CD4-positive, alpha-beta T cell treated with Interleukin-17A for 1 hour (primary cell): ENCODE measurements at places on chromosomes 3 and 15.

GRCh38 chr3:187979564-187979963 is 174.4 kb upstream of the LPP start:
- DNase-seq = peak; percentile 55

DNA sequence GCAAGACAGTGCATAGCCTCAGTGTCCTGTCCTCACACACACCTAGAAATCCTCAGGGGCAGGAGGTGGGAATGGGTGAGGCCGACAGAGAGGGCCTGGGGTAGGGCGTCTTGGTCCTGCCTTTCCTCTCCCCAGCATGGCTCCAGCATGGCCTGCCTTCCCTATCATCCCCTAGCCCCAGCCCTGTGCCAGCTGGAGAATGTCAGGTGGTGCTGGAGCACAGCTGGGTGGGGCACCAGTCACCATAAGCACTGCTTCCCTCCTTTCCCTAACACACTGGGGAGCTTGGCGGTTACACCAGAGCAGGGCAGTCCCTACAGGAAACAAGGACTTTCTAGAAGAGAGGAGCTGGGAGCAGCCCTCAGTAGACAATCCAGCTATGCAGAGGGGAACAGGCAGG is 236.8 kb downstream of the KLF13 start:
- DNase-seq = no peak

- no peak for DNase-seq
Observed at GRCh38 chr15:78394981-78395616, 42.9 kb upstream of the IREB2 start.

DNA sequence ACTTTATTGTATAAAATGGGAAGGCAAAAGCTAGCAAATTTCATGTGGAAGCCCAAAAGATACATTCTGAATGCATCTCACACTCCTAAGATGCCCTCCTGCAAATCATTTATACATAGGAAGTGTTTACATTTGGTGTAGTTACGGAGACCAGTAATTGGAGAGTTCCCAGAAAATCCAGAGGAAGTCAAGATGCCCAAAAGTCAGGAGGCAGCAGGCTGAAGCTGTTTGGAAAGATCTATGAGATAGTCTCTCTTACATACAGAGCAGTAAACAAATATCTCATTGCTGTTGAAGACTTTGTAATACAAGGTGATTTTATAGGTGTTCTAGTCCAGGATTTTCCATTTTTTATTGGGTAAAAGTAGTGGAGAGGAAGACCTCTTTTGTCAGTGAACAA is 8.8 kb downstream of the KLHL24 start:
- DNase-seq = no peak

DNA sequence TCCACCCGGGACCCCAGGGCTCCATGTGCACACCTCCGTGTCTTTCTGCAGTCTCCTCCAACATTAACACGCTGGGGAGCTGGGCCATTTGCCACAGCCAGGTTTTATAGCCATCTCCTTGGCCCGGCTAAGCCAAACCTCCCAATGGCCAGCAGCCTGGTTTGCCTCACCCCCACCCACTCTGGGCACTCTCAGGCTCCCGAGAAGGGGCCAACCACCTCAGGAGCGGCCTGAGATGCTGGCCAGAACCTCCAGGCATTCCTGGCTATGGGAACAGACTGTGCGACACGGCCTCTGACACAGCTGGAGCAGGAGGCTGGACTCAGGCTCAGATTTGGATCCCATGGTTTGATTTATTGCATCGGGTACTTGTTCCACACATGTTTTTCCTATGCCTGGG is 289.7 kb downstream of the RPLP1 start:
- no peak for DNase-seq

DNA sequence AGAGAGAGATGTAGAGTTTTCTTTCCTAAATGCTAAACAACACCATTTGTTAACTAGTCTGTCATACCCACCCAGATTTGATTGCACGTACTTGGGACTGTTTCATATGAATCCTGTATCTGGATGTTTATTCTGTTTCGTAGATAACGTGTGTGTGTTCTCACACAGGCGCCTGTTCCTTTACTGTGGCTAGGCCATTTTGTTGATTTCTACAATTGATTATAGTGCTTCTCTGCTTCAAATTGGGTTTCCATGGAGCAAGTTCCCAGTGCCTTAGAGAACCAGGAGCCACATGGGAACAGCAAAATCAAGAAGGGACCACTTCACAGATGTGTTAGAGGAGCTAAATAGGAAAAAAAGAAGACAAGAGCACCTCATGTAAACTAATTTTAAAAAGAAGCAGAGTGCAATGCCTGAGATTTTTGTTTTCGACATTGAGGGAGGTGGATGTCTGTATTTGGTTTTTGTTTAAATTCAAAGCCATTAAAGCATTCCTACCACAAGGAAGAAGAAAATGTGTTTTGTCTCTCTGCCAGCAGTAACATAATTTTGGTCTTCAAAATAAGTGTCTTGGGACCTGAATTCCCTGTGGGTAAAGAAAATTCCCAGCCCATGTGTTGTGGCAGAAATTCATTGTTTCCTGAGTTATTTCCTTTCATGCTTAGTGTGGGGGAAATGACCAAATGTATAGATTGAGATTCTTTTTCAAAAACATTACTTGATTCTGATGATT is 424.0 kb upstream of the C2CD4B start:
- no peak for DNase-seq

DNA sequence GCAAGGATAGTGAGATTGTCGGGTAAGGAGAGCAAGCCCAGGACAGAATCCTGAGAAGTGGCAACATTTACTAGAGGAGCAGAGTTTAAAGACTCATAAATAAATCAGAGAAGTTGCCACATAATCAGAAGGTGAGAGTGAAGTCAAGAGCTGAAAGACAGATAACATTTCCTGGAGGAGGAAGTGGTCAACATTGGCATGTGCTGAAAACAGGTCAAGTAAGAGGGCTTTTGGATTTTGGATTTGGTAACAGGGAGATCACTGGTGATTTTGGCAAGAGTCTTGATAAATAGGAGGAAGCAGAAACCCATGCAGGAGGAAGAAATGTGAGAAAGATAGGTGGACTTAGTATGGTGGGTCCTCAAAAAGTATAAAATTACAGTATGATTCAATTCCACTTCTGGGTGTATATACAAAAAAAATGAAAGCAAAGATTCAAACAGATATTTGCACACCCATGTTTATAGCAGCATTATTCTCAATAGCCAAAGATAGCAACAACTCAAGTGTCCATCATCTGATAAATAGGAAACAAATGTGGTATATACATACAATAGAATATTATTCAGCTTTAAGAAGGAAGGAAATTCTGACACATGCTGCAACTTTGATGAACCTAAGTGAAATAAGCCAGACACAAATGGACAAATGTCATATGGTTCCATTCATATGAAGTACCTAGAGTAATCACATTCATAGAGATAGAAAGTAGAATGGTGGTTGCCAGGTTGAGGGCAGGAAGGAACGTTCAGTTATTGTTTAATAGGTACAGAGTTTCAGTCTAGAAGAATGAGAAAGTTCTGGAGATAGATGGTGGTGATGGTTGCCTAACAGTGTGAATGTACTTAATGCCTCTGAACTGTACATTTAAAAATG is 27.3 kb upstream of the MBNL1 start:
- peak; percentile 46 for DNase-seq

DNA sequence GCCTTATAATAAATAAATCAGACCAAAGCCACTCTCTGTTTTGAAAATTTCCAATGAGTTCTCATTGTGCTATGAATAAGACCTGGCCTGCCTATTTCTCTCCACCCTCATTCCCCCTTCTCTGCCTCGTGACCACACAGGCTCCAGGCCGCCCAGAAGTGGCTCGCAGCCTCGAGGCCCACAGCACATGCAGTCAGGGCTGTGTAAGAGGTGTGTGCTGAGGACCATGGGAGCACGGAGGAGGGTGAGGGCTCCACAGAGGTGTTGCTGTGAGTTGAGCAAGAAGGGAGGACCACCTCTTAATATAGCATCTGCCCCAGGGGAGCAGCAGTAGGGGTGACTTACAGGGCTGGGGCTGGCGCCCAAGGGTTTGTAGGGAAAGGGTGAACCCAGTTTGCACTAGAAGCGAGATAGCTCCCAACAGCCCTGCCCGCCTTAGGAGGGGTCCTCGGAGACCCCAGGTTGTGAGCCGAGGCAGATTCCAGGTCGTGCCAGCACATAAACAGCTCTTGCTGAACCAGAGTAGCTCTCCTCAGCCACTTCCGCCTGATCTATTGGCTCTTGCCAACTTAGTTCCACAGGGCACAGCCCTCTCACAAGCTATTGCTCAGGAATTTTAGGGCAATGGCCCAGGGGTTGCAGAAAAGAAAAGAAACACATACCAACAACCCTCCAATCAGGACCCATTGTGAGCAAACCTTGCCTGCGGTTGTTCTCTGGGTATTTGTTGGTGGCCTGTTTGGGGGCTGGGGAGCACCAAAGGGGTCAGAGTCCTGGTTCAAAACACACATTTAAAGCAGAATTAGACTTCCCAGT is 117.7 kb downstream of the MYLK start:
- DNase-seq = no peak

DNA sequence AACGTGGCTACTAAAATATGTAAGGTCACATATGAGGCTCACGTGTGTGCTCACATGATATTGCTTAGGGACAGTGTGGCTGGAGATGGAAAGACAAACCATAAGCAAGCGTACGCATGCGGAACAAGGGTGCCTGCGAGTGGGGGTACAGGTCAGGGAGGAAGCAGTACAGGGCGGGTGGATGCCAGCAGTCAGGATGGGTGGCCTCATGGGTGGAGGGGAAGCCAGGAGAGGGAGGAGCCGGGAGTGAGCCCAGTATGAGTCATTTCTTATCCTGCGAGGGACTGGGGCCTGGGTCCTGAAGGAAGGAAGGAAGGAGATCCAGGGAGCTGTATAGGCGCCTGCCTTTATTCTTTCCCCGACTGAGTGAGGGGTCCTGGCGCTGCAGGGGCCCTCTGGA is 42.0 kb upstream of the CGNL1 start:
- DNase-seq = no peak

DNA sequence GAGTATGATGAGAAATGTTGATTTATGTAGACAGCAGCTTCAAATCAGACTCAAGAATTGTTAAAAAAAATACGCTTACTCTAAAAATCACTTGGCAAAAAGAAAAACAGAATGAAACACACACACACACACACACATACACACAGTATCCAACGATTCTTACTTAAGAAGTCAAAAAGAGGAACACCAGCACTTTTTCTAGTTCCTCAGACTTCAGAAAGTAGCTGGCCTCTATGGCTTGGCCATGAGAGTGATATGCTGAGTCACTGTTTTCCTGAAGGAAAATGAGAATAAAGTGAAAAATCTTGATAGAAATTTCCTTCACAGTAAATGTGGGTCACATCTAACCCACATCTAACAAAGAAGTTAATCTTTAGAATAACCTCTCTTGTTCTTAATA is 22.1 kb downstream of the CNTN3 start:
- no peak for DNase-seq

DNA sequence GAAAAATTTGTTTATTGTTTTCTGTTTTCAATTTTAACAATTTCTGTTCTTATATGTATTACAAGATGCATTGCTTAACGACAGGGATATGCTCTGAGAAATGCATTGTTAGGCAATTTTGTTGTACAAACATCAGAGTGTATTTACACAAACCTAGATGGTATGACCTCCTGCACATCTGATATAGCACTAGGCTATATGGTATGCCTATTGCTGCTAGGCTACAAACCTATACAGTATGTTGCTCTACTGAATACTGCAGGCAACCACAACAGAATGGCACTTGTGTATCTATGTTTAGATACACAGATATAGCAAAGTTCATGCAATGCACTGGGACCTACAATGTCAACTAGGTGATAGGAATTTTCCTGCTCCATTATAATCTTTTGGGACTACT is 70.1 kb downstream of the SUCNR1 start:
- DNase-seq = no peak

DNA sequence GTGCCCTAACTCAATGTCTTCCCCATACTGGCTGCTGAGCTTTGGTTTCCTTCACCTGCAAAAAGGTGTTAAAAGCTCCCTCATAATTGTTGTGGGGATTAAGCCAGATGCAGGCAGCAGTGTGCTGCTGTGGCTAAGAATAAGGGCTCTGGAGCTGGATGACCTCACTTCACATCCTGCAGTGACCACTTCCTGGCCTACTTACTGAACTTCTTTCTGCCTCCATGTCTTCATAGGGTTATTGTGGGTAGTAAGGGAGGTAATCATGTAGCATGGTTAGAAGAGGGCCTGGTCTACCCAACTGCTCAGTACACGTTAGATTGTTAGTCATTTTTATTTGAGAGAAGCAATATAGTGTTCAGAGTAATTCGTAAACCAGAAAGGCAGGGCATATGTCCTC is 18.4 kb downstream of the GYG1 start:
- peak; percentile 67 for DNase-seq

GRCh38 chr3:47007482-47008233 is 28.2 kb downstream of the NBEAL2 start:
- no peak for DNase-seq

- no peak for DNase-seq
Observed at GRCh38 chr15:50627351-50628055, 59.1 kb downstream of the TRPM7 start.

DNA sequence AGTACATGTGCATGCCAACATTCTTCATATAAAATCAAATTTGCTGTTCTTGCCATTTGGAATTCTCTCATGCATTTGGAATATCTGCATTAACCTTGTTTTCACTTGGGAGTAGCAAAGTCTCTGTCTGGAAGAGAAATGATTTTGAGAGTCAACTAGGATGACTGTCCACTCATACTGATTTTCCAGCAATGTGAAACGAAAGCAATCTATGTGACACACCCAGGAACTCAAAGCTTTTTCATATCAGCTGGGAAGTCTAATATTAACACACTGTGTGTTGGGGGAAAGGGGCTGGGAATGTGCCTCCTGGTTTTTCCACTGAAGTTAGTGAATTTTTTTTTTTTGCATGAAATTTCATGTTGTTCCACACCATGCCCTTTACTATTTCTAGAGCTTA is 124.9 kb downstream of the DUT start:
- no peak for DNase-seq

- DNase-seq = no peak
Observed at GRCh38 chr3:111936191-111936841, 42.5 kb upstream of the ABHD10 start.

GRCh38 chr15:55627730-55628368 is 39.7 kb upstream of the PYGO1 start:
- DNase-seq = no peak

DNA sequence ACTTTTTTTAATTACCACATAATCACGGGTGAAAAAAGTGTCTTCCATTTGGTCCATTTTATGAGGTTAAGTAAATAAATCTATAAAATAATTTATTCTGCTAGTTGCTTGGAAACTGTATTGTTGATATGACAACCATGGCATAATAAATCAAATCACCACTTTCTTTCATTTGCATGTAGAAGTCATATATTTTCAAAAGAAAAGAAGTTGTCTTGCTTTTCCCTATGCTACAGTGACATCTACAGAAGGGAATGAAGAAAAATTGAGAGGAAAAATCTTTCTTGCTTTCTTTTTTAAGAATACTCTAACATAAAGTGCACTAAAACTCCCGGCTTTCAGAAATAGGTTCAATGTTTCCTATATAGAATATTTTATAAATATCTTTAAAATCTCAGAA is 228.5 kb downstream of the ZBBX start:
- DNase-seq = no peak

DNA sequence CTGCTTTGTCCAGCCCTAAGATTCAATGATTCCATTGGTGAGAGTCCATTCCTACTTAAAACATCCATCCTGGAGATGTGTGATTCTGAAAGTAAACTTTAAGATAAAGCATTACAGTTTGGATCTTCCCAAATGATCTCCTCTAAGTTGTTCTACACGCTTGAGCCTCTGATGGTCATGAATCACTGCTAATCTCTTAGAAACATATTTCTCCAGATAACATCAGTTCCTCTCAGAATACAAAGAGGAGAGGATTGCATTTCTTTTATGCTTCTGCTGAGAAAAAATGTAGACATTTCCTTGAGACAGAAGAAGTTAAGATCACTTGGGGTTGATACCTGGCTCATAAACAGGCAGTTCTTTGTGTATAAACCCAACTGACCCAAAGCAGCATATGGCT is 281.2 kb upstream of the DPH6 start:
- DNase-seq = no peak
